ENCODE measurements at places on chromosomes 6 and 20. TPM values are rescaled to one million over a fixed set of nuclear protein-coding genes. Genes with fewer than 3 reads are reported as not detected.

GRCh38 chr6:22681761-22682160, 112.4 kb downstream of the HDGFL1 start:
- no peak for DNase-seq

DNA sequence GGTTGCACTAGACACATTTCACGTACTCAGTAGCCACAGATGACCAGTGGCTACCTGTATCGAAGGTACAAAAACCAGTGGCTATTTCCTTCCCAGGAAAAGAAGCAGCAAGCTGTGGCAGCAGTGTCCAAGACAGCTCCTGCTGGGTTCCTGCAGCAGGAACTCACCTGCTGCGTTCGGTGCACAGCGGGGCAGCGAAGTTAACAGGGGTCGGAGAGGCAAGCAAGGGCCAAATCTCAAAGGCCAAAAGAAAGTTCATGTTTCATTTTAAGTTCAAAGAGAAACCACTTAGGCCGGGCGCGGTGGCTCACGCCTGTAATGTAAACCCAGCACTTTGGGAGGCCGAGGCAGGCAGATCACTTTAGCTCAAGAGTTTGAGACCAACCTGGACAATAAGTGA, 26.9 kb downstream of the ASIP start:
- no peak for DNase-seq

DNA sequence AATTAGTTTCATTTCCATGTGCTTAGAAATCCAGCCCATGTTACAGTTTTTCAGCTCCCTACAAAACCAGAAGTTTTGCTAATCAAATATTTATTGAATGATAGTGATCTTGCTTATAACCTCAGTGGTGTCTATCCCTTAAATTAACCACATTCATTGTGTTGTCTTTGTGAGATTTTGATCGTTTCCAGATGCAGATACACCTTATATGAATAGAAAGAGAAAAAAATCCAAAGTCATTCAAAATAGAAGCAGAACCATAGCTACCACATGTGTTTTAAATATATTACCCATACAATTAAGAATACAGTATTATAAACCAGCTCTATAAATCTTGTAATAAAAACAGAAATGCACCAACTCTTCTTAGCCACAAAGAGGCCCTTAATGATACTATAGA, 60.6 kb upstream of the RREB1 start:
- DNase-seq: no peak

DNA sequence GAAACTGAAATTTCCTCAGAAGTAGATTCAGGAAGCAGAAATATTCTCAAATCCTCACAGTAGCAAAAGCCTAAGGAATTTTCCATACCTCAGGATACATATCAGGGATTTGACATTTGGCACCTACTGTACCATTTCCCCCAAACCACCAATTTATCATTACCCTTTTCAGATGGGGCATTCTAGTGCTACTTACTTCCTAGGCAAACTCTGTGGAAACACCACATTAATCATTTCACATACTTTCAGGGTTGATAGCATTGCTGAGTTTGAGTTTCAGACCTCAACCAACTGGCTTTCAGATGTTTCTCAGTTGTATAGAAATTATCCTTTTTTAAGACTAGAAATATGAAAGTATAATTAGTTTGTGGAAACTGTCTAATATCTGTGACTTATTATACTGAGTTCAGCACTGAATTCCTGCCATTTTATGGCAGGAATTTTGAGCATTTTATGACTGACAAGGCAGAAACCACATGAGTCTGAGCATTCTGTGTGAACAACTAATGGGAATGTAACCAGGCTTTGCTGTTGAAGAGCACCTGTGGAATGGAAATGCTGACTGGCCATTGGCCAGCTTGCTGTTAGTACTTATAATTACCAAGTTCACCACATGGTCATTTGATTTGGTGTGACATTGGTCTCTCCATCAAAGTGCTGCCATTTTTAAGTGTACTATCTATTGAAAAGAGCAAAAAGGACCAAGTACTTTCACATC, 35.1 kb upstream of the IRAK1BP1 start:
- no peak for DNase-seq

Gene MICB
- polyA plus RNA-seq: 1.1 TPM
